Neural crest cell (in vitro differentiated cells): ENCODE measurements at places on chromosomes 12 and 14. TPM values are rescaled to one million over a fixed set of nuclear protein-coding genes. Genes with fewer than 3 reads are reported as not detected.

SLC39A2 gene
- 0.36 and 0.37 TPM in 2 replicates for total RNA-seq

ANAPC7 gene
- 98.9 and 113 TPM in 2 replicates for total RNA-seq

DNA sequence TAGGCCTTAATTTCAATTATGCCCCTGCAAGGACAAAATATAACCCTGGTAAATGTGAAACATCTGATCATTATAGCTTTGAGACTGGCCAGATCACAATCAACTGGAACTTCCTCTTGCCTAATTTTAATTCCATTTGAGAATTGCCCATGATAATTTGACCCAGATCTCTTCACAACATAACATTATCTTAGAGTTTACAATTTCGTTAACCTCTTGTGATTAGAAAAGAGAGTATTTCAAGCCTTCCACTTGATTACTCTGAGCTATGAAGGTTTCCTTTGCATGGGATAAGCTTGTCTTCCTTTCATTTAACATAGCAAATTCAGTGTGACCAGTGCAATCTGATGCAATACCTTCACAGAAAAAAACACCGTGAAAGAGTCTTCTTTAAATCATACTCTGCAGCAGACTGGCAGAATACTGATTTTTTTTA, 143.6 kb downstream of the DUSP6 start:
- DNase-seq, result no peak

DNA sequence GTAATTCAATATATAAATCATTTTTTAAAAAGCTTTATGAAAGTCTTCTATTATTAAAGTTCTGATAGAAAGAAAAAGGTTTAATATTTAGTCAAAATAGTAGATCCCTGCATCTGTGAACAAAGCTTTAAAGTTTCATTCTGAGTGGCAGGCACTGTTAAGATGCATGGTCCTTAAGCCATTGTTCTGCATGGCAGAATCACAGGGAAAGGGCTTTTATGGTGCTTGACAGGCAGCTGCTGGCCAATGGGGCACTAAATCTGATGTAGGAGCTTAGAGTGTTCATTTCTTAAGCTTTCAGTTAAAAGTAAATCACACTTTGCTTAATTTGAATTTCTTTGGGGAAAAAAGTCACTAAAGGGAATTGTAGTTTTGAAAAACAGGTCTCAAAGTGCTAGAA, 148.2 kb downstream of the PLEKHA5 start:
- no peak for DNase-seq

GRCh38 chr12:116142936-116143898, 134.3 kb downstream of the MED13L start:
- no peak for DNase-seq

DNA sequence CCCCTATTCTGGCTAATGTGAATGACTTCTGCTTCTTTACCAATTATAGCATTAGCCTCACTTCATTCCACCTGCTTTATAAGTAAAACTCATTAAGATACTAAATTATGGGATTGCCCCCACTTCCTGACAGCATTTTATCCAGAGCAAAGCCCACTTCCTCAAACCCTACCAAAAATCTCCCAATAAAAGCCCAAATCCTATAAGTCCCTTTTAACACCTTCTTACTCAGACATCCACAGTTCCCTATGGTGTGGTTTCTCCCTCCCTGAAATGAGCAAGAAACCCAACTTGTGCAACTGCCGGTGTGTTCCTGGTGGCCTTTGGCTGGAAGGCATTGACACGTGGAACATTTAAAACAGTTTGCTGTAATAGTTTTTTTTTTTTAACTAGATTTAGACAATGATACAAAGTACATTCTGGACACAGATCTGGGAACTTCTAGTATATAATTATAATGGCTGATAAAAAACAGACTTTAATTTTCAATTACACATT, 53.1 kb downstream of the BRMS1L start:
- DNase-seq, result no peak

- no peak for DNase-seq
These were observed 117.2 kb downstream of the CACNA1C start for GRCh38 chr12:2169940-2170339.
